ENCODE measurements at places on chromosomes 12 and 14.

DNA sequence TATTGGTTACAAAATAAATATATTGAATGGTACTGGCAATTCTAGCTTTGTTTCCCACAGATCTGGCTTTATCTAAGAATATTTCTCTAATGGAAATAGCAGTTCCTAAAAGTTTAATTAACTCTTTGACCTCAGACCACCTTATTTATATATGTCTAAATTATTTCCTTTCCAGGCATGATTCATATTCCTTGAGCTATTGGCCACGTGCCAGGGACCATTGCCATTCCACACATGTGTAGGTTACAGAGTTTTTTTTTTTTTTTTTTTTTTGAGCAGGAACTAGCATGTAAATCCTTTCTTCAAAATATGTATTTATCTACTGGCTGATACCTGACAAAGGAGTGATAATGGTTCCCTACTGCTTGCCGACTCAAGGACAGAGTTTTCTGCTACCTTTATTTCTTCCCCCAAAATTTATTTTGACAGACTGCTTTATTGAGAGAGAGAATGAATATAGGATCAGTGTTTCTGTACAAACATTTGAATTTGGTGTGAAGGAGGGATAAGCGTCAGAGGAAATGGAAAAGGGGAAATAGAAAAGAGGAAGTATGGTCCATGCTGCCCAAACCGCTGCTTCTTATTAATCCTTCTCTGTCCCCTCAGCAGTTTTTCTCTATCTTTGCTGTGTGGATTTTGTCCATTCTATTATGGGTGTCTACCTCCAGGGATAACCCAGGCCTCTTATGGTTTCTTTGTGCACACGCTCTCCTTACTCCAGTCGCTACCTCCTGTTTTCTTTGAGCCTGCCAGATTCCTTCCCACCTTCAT, 36.4 kb downstream of the PDE3A start:
- no peak for DNase-seq

DNA sequence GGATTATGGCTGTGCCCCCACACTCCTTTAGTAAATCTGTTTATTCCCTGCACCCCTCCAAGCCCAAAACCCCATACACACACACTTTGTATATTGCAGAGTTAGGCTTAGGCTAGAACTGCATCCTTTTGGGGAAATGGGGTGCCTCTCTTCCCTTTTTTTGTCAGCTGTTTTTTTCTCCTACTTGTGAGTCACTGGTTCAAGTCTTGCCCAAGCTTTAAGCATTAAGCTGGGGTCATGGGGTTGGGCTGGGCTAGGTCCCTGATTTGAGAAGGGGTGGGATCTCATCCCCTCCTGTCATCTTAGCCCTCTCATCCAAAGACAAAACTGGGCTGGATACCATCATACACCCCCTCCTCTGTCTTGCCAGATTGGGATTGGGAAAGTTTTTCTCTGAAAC, 1.6 kb downstream of the LRP1 start:
- no peak for DNase-seq

- DNase-seq: peak; percentile 54
Observed at GRCh38 chr14:87615822-87616679, 376.9 kb downstream of the GALC start.

- no peak for DNase-seq
Observed at GRCh38 chr12:64549108-64549507, 61.2 kb upstream of the RASSF3 start.

DNA sequence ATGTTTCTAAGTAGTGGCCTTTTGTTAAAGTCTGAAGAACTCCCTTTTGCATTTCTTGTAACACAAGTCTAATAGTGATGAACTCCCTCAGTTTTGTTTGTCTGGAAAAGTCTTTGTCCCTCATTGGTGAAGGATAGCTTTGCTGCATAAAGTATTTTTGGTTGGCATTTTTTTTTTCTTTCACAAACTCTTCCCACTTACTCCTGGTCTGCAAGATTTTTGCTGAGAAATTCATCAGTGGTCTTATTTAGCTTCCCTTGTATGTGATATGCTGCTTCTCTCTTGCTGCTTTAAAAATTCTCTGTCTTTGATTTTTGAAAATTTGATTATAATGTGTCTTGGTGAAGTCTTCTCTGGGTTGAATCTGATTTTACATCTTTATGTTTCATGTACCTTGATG, 22.7 kb downstream of the TRMT5 start:
- no peak for DNase-seq

- DNase-seq: no peak
Observed at GRCh38 chr12:71567537-71567936, 96.1 kb downstream of the ZFC3H1 start.

DNA sequence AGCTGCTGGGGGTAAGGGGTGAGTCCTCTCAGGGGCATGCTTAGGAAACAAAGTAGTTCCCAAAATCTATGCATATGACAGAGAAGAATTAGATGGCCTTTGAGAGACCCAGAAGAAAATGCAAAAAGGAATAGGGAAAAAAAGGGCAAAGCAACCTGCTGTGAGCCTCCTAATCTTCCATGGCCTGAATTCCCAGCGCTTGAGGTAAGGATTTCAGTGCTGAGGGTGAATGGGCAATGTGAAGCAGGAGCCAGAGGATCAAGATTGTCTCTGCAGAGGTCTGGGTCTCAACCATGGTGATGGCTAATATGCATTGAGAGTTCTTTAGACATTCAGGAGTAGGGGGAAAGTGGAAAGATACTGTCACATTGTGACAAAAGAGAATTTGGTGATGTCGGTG, 31.5 kb downstream of the GPR65 start:
- DNase-seq: no peak

- DNase-seq: no peak
Observed at GRCh38 chr14:81440041-81440440, 39.9 kb upstream of the STON2 start.

GRCh38 chr12:131829791-131830334, 1.7 kb downstream of the MMP17 start:
- no peak for DNase-seq

DNA sequence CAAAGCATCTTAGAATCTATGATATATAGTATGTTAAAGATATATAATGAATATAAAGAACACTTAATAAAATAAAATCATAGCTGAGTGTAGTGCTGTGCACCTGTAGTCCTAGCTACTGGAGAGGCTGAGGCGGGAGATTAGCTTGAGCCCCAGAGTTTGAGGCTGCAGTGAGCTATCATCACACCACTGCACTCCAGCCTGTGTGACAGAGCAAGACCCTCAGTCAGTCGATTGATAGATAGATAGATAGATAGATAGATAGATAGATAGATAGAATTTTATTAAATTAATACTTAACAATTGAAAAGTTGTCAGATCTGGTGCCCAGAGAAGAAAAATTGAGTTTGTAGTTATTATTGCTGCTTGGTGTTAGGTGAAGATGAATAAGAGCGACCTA, 40.0 kb downstream of the CNOT2 start:
- DNase-seq: no peak

DNA sequence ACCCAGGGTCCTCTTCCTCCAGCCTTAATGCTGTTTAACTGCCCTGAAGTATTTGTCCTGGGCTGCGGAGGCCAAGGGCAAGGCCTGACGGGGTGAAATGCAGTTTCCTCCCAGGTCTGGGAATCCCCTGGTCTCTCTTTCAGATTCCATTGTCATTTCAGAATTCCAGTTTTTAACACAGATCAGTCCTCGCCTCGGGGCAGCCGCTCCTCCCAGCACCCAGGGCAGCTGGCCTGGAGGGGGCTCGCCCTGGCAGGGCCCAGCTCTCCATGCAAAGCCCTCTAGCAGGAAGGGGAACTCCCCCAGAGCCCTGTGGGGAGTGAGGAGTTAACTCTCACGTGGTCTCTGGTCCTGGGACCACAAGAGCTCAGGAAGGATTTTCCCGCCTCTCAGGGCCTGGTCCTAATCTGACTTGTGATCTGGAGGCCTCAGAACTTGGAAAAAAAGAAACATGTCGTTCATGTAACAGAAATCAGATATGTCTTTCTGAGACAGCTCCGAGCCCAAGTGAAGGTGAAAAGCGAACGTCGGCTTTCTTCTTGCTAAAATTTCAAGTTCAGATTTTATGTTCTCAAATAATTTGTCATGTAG, 265.6 kb upstream of the SFSWAP start:
- DNase-seq: peak; percentile 2

DNA sequence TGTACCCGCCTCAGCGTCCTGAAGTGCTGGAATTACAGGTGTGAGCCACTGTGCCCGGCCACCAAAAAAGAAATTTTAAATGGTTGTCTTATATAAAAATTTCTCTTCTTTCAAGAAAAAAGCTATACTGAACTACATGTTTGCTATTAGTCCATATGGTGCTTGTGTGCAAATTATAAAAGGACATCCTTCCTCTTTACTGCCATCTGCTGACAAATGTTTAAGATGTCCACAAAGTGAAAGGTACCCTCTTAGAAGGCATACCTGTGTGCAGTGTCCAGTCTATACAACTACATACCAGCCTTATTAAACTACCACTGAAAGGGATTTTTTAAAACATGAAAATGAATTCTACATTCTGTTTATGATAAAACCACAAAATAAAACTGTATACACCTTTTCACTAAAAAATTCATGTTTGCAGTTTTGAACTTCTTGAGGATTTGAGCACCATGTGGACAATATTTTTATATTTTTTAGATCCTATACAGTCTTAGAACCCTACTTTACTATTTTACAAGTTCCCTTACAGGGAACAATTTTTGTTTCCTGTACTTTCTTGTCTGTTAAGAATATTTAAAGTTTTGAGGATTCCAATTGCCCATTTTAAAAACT, 32.8 kb upstream of the TOMM20L start:
- peak; percentile 22 for DNase-seq

- DNase-seq: no peak
Observed at GRCh38 chr14:92223025-92223424, 99.9 kb upstream of the SLC24A4 start.

DNA sequence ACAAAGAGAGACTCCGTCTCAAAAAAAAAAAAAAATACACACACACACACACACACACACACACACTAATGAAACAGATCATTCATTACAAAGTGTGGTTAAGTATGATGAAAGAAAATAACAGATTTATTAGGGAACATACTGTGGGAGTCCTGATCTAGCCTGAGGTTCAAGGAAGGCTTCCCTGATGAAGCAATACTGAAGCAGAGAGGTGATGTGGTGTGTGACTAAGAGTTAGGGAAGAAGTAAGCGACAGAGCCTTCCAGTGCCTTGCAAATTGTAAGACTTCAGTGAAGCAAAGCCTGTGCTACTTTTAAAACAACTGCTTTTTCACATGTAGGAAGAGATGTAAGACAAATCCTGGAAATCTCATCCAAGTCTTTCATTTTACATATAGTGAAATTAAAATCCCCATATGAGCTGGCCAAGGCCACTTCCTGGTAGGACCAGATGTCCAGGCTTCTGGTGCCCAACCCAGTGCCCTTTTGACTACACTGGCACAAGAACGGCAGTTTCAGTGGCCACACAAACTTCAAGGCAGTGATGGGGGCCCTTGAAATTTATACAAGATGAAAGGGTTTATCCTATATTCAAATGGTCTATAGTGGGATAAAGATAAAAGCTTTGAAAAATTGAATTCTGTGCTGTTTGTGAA, 86.2 kb downstream of the STON2 start:
- DNase-seq: no peak

GRCh38 chr14:50667996-50668825, at the start of gene SAV1:
Gene SAV1 (minus strand): TSS chr14:50668306. CDS start chr14:50667967, 339 bp downstream.
- peak; percentile 61 for DNase-seq

GRCh38 chr12:40208707-40209446, 15.9 kb upstream of the LRRK2 start:
- no peak for DNase-seq

GRCh38 chr12:25376985-25377384, 126.3 kb upstream of the KRAS start:
- DNase-seq: no peak

- no peak for DNase-seq
Observed at GRCh38 chr12:12534166-12534866, 28.3 kb downstream of the DUSP16 start.

DNA sequence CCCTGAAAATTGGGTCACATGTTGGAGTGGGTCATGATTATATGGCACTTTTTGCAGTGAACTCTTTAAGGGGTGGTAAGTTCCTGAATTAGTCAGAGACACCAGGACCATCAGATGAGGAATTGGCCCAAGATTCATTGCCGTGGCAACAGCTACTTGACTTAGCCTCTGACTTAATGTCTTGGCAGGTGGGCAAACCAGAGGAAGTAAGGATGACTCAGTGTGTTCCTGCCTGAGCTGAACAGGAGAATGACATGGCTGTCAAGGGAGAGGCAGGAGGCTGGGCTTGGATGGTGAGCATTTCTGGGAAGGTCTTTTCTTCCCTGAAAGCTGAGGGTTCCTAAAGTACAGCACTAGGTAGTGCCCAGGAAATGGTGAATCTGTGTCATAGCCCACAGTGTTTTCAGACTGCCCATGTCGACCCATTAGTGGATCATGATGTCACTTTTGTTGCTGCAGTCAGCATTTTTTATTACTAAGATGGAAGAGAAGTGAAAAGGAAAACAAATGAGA, 170.1 kb upstream of the PWP1 start:
- peak; percentile 65 for DNase-seq

GRCh38 chr14:57869617-57870016, 3.7 kb upstream of the SLC35F4 start:
- DNase-seq: no peak

GRCh38 chr12:65125975-65126374, 4.9 kb upstream of the WIF1 start:
- DNase-seq: no peak

DNA sequence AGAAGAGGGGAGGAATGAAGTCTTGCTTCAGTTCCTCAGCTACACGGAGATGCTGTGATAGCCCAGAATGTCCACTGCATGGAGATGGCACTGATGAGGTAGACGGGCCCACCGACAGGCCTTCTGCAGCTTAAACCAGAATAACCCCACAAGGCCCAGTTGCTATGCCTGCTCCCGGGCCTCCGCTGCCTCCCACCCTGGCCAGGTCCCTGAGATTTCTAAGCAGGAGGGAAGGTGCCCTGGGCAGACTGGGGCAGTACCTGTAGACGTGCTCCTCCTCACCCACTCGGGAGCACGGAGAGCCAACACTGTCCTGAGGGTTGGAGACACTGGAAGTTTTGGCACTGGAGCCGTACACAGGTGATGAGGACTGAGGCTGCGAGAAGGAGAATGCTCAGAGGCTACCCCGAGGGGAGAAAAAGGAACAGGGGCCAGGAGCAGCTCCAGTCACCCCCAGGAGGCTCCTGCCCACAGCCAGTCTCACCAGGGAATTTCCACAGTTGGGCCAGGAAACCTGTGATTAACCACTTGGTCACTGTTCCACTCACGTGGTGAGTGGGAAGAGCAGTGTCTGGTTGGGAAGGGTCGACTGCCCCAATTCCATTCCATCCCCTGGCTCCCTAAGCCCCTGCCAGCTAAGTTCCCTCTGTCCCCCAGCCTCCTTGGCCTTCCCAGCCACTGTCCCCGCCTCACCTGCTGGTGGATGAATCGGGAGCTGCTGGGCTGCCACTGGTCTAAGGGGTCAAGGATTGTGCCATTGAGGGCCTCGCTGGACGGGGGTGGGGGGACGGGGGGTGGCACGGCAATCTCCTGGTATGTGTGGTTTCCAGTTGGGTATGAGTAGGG, 22.8 kb upstream of the RPLP0 start:
- no peak for DNase-seq

GRCh38 chr14:88815980-88816379, 8.5 kb upstream of the TTC8 start:
- DNase-seq: no peak

All from activated CD4-positive, alpha-beta T cell treated with anti-CD3 and anti-CD28 coated beads, Interleukin-2, amount 50 U/mL, for 16 hours (primary cell).